Tibial nerve (tissue), 4 donors: ENCODE measurements at places on chromosomes 11 and 22. TPM values are rescaled to one million over a fixed set of nuclear protein-coding genes. Genes with fewer than 3 reads are reported as not detected.

DNA sequence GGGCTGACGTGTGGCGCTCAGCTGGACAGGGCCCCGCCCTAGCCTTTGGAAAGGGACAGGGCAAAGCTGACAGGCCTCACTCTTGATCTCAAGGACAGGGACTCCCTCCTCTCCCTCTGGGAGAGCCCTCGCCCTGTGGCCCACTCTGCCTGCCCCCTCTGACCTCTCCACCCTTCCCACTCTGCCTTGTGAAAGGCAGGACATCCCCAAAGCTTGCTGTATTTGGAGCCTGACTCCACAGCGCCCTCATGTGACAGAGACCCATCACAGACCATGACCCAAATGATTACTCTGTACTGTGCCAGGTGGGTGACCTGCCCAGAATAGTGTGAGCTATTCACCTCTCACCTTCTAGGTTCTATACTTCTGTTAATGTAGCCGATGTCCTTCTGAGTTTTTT, 18.8 kb downstream of the P2RY2 start:
- no peaks in the 10 kb centered on the region for H3K27me3 ChIP-seq
- H3K36me3 ChIP-seq, result no peaks in the 10 kb centered on the region
- no peak for DNase-seq
- H3K27ac ChIP-seq, result no peak overlapping the region
- H3K4me1 ChIP-seq, result no peaks in the 10 kb centered on the region
- no peak overlapping the region for H3K4me3 ChIP-seq

The MMP3 gene
- total RNA-seq, result 6.1 TPM

DNA sequence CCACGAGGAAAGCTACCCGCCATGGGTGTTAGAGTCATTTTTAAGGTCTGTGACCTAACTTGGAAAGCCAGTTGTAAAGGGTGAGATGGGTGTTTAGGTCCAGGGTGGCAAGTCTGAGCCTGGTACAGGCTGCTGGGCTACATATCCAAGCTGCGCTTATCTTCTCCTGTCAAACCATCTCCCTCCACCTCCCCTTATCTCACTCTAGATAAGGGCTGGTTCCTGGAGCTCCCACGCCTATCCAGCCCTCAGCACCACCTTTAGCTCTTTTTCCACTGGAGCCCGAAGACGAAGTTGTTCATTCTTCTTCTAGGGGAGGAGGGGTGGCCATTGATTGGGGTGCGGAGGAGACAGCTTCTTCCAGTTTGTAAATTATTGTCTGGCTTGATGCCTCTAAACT, 48.5 kb downstream of the MICAL2 start:
- no peaks in the 10 kb centered on the region for H3K36me3 ChIP-seq
- no peak overlapping the region for H3K4me3 ChIP-seq
- no peak for DNase-seq
- no peaks in the 10 kb centered on the region for H3K27me3 ChIP-seq
- H3K27ac ChIP-seq, result peak overlapping the region; percentile 84

DNA sequence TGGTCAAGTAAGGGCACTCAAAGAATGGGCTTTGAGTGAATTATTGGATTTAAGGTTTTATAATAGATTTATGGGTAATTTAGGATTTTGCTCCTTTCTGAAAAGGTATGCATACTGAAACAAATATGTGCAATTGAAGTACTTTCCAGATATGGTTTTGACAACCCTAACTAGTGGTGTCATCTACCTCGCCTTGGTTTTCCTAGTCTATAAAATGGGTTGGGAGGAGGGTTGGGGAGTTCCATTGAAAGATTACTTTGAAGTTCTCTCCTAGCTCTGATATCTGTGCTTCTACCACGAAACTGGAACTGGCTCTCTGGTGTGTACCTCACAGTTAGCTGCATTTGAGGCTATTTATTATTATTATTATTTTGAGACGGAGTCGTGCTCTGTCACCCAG, 431 bp upstream of the SPTBN2 start:
- no peaks in the 10 kb centered on the region for H3K36me3 ChIP-seq
- H3K4me1 ChIP-seq, result no peaks in the 10 kb centered on the region
- no peak for DNase-seq
- H3K4me3 ChIP-seq, result no peak overlapping the region
- H3K27me3 ChIP-seq, result peaks cover 18% of the 10 kb centered on the region

DNA sequence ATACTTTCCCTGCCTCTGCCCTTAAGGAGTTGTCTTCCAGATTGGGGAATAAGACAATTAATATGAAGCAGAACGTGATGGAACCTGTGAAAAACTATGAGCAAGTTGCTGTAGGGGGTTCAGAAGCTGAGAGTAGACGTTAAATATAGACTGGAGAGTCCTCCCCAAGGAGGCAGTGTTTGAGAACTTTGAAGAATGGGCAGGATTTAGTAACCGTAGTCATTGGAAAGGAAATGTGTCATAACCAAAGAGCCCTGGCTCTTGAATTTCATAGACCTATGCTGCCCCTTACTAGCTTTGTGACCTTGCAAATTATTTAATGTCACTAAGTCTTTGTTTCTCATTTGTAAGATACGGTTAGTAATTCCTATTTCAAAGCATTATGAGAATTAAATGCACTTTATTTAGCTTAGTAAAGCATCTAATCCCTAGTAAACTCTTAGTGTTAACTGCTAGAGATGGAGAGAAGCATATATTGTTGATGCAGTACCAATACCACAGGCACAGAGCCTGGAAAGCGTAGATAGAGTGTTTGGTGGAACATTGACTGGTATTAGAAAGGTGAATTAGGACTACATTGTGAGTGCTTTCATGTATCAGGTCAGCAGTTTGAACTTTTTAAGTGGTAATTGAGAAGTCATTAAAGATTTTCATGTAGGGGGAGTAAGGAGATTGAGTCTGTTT, 54.1 kb downstream of the MCAM start:
- H3K36me3 ChIP-seq, result no peaks in the 10 kb centered on the region
- no peak overlapping the region for H3K4me3 ChIP-seq
- DNase-seq, result no peak

DNA sequence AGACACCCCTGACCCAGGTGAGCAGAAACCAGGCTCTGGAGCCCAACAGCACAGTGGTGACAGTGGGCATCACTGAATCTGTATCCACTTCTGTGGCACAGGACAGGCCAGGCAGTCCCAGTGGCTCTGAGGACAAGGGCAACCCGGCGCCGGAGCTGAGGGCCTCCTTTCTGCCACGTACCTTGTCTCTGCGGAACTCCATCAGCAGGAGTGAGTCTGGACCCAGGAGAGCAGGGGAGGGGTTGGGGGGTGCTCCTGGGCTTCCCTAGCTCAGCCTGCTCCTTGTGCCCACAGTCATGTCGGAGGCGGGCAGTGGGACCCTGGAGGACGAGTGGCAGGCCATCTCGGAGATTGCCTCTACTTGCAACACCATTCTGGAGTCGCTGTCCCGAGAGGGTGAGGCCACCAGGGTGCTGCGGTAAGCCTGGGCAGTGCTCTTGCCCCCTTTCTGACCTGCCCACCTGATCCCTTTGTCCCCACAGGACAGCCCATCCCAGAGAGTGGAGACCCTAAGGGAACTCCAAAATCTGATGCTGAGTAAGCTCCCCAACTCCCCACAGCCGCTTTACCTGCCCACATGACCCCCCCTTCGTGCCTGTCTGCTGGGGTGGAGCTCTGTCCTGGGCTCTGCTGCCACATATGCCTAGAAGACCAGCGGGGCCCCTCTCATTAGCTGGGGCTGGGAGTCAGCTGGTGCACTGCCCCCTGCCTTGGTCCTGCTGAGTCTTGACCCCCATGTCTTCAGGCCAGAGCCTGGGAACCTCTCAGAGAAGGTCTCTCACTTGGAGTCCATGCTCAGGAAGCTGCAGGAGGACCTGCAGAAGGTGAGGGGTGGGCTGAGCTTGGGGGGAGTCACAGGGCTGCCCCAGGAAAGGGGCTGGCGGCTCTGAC, 12.0 kb downstream of the SIPA1 start:
- H3K4me1 ChIP-seq, result peaks cover 29% of the 10 kb centered on the region
- no peaks in the 10 kb centered on the region for H3K27me3 ChIP-seq
- H3K27ac ChIP-seq, result peak overlapping the region; percentile 91

- peaks cover 47% of the 10 kb centered on the region for H3K4me1 ChIP-seq
- H3K27me3 ChIP-seq, result no peaks in the 10 kb centered on the region
- H3K4me3 ChIP-seq, result no peak overlapping the region
- H3K27ac ChIP-seq, result peak overlapping the region; percentile 84
- no peaks in the 10 kb centered on the region for H3K36me3 ChIP-seq
Observed at GRCh38 chr11:114182471-114183043, 113.6 kb upstream of the NNMT start.

DNA sequence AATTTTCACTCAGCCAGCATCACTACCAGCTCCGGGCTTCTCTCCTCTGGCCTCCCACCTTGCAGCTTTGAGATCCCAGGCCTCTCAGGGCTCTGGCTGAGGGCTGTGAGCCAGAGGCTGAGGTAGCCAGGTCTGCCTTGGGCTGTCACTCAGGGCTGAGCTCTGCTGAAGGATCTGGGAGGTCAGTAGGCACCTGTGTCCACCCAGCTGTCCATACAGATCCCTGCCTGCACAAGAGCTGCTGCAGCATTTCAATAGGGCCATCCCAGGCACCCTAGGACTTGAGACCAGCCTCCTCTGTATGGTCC, 12.6 kb downstream of the KCNQ1OT1 start:
- no peak overlapping the region for H3K4me3 ChIP-seq
- H3K36me3 ChIP-seq, result no peaks in the 10 kb centered on the region
- H3K4me1 ChIP-seq, result no peaks in the 10 kb centered on the region
- H3K27me3 ChIP-seq, result no peaks in the 10 kb centered on the region

DNA sequence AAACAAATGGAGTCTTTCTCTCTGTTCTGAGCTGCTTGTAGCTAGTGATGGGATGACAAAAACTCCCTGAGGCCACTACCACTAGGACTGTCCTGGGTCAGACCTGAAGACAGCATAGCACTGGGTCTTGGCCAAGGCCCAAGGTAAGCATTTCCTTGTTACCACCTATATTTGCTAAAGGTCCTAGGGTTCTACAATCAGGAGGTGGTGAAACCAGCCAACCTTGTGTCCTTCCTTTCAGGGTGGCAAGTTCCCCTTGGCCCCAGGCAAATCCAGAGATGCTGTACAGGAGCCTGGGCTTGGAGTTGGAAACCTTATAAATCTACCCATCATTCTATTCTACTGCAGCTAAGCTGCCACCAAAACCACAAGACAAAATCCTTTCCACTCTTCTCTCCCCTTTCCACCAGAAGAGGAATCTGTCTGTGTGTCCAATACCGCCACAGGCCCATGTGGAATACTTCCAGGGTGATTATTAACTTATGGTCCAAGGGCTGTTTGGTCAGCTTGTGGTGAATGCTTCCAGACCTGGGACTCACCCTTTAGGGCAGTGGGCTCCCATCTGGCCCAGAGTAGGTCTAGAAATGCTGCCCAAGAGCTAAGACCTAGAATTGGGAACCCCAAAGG, 16.8 kb downstream of the SLC22A25 start:
- no peak overlapping the region for H3K4me3 ChIP-seq
- no peak for DNase-seq
- no peaks in the 10 kb centered on the region for H3K36me3 ChIP-seq
- no peak overlapping the region for H3K27ac ChIP-seq
- H3K4me1 ChIP-seq, result no peaks in the 10 kb centered on the region

DNA sequence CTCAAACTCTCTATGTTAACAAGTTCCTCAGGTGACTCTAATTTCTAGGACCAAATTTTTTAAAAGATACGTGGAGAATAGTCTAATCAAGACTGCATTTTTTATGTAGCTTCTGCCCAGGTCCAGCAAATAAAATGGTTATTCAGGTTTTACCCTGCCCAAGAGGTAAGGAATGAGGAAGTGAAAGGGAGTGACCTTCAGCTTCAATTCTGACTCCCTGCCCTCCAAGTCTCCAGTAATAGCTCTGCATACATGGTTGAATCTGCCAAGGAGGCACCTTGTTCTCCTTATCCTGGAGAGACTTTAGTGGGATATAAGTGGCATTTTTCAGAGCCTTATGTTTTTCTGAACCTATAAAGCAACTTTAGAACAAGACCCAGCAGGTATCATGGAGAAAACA, 15.5 kb downstream of the MUC15 start:
- no peaks in the 10 kb centered on the region for H3K4me1 ChIP-seq
- no peaks in the 10 kb centered on the region for H3K36me3 ChIP-seq
- H3K27ac ChIP-seq, result no peak overlapping the region
- H3K4me3 ChIP-seq, result no peak overlapping the region

The ACTN3 gene
- total RNA-seq, result not detected

GRCh38 chr11:79068356-79068755, 372.5 kb downstream of the TENM4 start:
- no peak for DNase-seq
- H3K4me1 ChIP-seq, result no peaks in the 10 kb centered on the region
- H3K27ac ChIP-seq, result no peak overlapping the region
- no peak overlapping the region for H3K4me3 ChIP-seq

- no peak overlapping the region for H3K4me3 ChIP-seq
- no peak for DNase-seq
- no peaks in the 10 kb centered on the region for H3K27me3 ChIP-seq
- H3K27ac ChIP-seq, result no peak overlapping the region
- no peaks in the 10 kb centered on the region for H3K4me1 ChIP-seq
Observed at GRCh38 chr11:31882951-31883392, 71.8 kb upstream of the PAX6 start.

The FAM111B gene
- not detected for total RNA-seq

DNA sequence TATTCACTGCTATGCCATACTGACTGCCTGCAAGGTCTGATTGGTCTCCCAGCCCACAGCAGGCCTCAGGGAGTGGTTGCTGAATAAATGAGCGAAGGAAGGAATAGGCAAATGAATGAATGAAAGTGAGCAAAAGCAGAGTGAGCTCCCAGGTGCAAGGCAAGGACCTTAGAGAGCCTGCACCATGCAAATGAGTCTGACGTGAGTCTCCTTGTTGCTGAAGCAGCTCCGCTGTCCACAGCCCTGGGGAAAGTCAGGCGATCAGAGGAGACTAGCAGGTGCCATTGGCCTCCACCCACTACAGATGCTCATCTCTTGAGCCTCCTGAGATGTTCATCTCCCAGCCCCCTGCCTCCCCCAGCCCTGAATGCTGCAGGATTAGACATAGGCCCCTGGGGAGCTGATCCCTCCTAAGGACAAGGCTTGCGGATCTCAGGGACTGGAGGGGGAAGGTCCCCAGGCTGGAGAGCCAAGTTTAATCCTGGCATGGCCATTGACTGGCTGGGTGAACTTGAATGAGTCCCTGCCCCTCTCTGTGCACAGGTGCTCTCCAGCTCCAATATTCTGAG, 22.1 kb downstream of the GDPD5 start:
- peaks cover 15% of the 10 kb centered on the region for H3K4me1 ChIP-seq
- no peak for DNase-seq
- no peak overlapping the region for H3K4me3 ChIP-seq
- H3K36me3 ChIP-seq, result no peaks in the 10 kb centered on the region
- H3K27me3 ChIP-seq, result no peaks in the 10 kb centered on the region

DNA sequence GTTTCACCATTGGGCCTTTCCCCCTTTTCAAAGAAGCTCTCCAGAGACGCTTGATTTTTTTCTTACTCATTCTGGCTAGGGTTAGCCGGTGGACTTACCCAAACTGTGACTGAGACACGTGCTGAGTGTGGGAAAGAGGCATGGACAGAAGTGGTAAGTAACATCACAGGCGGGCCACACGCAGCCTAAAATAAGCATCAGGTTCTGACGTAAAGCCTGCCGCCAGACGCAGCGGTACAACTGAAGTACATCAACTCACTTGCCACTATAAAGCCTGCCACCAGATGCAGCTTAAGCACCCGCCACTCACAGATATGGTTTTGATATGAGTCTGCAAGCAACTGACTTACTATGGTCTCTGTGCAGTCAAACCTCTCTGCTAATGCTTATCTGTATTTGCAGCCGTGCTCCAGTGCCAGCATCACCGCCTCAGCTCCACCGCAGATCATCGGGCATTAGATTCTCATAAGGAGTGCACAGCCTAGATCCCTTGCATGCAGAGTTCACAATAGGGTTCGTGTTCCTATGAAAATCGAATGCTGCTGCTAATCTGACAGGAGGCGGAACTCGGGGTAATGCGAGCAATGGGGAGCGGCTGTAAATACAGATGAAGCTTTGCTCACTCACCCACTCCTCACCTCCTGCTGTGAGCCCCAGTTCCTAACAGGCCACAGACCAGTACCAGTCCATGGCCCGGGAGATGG, 58.8 kb downstream of the PHF21B start:
- H3K4me1 ChIP-seq, result no peaks in the 10 kb centered on the region
- H3K27me3 ChIP-seq, result peaks cover 7% of the 10 kb centered on the region
- H3K27ac ChIP-seq, result no peak overlapping the region
- DNase-seq, result no peak

The ACR gene
- total RNA-seq, result 4.8 TPM
